ENCODE measurements at places on chromosomes 13 and 19.
A peak's percentile ranks its signal among the peaks of the same experiment; 100 is the strongest.

GRCh38 chr19:29285187-29285687 is 72.3 kb upstream of the UQCRFS1 start:
- DNase-seq: no peak

DNA sequence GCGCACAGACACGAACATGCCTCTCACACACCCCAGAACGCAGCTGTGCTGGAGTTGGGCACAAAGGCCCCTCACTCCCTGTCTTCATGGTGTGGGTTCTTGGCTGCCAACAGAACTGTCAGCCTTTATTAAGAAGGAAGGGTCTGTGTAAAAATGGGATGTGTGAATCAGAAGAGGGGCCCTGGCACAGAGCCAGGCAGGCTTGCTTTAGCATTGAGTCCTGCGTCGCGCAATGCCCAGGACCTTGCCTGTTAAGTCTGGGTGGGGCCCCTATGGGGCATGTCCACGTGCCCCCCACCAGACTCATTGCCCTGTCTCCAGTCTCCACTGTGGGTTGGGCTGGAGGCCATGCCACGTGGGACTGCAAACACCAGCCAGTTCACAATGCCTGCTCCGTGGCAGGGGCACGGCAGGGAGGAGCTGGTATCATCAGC is 84.8 kb downstream of the SLC7A1 start:
- DNase-seq: no peak

- no peak for DNase-seq
Observed at GRCh38 chr13:106709522-106709921, 141.6 kb upstream of the ARGLU1 start.

DNA sequence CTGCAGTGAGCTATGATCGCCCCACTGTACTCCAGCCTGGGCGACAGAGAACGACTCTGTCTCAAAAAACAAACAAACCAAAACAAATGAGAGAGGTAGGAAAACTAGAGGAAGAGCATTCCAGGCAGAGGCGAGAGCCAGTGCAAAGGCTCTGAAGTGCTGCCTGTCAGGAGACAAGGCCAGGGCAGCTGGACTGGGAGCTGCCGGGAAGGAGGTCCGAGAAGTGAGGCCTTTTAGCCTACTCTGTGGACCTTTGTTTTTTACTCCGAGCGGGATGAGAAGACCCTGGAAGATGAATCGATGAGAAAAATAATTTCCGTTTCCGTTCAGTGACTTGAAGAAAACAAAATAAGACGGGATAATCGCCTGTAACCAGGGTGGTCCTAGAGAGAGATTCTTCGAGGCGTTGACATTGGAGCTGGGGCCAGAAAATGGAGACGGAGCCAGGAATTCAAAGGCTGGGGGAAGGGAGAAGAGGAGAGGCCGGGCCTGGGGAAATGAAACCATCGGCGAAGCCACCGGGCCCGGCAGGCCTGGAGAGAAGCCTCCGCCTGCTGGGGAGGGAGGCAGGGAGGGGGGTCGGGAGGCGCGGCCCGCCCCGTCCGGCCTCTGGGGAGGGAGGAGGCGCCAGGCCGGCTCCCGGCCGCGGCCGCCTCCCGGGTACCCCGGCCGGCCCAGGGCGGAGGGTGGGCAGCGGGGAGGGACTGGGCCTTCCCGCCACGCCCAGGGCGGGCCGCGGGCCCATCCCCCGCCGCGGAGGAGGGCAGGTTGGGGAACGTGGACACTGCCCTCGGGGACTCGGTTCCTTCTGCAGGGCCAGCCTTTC is 7.8 kb upstream of the SERTAD1 start:
- peak; percentile 97 for DNase-seq

GRCh38 chr13:55613429-55614187 is 1527.1 kb upstream of the PRR20A start:
- DNase-seq: no peak

DNA sequence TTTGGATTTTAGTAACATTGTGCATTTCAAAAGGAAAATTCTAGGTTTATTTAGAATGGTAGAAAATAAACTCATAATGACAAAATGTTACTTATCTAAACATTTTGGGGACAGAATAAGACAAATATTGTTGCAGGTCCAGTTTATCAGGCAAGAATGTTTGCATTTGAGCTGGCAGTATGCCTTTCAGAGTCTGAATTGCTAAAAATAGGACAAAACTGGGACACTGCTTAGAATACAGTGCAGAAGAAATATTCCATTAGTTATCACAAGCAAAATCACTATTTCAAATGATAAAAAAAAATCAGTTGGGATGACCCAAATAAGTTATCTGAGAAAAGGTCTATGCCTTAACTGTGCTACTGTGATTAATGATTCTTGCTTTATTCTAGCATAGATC is 870.3 kb upstream of the MIR17HG start:
- DNase-seq: no peak

DNA sequence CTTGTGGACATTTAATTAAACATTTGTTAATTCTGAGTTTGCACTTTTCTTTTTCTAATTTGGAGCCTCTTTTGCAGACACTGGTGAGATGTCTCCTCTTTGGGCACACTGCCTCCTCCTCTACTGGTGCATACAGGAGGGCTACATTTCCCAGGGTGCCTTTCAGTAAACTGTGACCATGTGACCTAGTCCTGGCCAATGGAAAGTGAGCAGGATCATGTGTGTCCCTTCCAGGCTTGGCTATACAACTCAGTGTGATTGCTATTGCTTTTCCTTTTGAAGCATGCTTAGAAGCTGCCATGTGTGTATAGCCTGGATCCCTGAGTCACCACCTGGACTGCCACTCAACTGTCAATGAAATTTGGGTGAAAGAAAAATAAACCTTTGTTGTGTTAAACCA is 4.5 kb downstream of the IZUMO2 start:
- DNase-seq: no peak

GRCh38 chr19:54136086-54136863 is 1.3 kb upstream of the CNOT3 start:
- no peak for DNase-seq

DNA sequence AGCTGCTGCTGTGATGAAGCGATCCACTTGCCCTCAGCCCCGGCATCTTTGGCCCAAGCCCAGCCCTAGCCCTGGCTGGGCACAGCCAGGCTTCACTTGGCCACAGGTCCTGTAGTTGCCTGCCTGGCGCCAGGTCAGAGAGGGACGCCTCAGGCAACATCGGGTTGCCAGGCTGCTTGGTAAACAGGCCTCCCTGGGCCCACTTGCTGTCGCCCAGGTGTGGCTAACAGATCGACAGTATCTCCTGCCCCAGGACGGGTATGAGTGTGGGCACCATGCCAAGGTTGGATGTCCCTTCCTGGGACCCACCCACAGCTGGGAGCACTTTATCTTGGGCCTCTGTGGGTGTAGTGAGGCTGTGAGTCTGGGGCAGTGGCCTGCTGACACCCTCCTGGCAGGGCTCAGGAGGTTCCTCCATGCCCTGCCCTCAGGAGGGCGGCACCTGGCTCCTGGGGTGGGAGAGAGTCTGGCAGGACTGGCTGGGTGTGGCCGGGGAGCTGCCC is 27.8 kb downstream of the CARM1 start:
- peak; percentile 64 for DNase-seq

DNA sequence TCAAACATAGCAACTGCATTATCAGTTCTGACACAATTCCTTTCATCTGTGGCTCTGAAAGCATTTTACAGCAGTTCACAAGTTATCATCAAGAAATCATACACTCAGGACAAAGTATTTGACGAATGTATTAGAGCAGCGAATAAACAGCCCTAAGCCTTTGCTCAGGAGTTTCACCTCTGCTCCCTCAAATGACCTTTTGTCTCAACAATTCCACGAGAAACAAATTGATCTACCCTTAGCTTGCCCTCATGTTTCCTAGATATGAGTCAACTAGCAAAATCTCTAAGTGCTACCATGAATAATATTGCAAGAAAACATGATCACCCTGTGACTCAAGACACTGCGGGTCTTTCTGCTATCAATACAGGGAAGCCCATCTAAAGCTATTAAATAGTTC is 396.1 kb downstream of the EFNB2 start:
- DNase-seq: no peak

DNA sequence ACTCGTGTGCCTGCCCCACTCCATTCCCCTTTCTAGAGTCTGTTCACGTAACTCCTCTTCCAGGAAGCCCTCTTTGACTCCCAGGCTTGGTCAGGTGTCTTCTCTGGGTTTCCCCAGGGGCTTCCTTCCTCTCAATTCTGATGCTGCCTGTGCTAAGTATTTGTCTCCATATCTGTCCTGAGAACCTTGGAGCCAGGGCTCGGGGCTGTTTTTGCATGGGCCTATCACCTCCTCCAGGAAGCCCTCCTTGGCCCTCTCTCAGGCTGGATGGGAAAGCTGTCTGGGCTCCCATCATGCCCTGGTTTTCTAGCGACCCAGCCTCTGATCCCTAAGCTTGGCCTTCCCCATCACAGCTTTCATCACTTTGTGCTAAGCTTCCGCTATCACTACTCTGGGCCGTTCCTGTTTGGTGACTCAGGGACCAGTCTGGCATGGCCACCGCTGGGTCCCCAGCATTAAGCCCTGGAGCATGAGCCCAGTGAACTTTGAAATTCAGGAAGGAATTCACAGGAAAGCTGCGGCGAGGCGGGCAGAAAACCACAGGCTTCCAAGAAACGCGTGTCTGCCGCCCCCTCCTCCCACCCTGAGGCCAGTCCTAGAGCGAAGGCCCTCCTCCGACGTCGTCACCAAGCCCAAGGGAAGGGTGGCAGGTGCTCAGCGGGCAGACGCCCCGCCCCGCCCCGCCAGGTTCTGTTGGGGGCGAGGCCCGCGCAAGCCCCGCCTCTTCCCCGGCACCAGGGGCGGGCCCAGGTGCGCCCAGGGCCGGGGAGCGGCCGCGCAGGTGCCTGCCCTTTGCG is 486 bp upstream of the SPINT2 start:
- peak; percentile 97 for DNase-seq

GRCh38 chr13:92500192-92500591 is 726.4 kb upstream of the GPC6 start:
- DNase-seq: no peak
